ENCODE measurements at places on chromosomes 16 and 17.
A peak's percentile ranks its signal among the peaks of the same experiment; 100 is the strongest.

GRCh38 chr16:49464877-49465504 is 91.4 kb downstream of the C16orf78 start:
- no peak for DNase-seq

DNA sequence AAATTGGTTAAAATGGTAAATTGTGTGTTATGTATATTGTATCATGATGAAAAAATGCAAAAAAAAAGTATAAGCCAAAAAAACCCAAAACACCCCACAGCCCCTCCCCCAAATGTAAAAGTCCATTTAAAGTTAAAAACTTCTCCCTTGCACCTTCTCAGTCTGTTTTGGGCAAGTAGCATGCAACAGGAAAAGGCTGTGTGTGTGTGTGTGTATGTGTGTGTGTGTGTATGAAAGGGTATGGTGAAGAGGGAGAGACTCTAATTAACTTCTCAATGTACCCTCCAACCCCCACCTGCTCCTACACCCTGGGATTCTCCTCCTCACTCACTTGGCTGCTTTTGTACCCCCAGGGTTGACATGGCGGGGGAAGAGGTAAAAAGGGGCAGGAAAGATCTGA is 9.2 kb upstream of the GGT6 start:
- DNase-seq, result no peak

- peak; percentile 43 for DNase-seq
Observed at GRCh38 chr17:63984651-63985386, 12.1 kb upstream of the SCN4A start.

GRCh38 chr17:49117587-49118230 is 14.9 kb upstream of the B4GALNT2 start:
- DNase-seq, result no peak

DNA sequence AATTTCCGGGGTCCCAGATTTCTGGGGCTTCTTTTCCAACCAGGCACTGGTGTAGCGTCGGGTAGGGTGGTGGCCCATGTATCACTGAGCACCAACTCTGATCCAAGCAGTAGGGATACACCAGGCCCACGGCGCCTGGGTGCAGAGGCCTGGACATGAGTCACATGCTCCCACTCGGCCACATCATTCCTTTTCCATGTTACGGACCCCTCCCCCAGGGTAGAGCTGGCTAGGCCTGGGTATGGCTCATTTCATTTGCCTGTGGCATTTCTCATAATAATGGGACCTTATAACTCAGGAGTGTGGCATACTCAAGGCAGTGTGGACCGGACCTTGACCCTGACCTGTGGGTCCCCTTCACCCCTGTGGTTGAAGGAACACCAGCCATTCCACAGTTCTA is 18.0 kb upstream of the NDRG4 start:
- no peak for DNase-seq

GRCh38 chr16:48358419-48358818 is 26.8 kb downstream of the SIAH1 start:
- no peak for DNase-seq

- no peak for DNase-seq
Observed at GRCh38 chr17:4534928-4535666, 20.1 kb downstream of the MYBBP1A start.

GRCh38 chr17:13797863-13798262 is 196.1 kb upstream of the HS3ST3A1 start:
- no peak for DNase-seq

- no peak for DNase-seq
Observed at GRCh38 chr17:76845541-76846017, 22.6 kb upstream of the MGAT5B start.

- DNase-seq, result no peak
Observed at GRCh38 chr16:85913141-85913601, 14.2 kb downstream of the IRF8 start.

- DNase-seq, result no peak
Observed at GRCh38 chr16:24986512-24987303, 28.5 kb downstream of the ARHGAP17 start.

GRCh38 chr16:16015849-16016248 is 66.4 kb downstream of the ABCC1 start:
- no peak for DNase-seq

DNA sequence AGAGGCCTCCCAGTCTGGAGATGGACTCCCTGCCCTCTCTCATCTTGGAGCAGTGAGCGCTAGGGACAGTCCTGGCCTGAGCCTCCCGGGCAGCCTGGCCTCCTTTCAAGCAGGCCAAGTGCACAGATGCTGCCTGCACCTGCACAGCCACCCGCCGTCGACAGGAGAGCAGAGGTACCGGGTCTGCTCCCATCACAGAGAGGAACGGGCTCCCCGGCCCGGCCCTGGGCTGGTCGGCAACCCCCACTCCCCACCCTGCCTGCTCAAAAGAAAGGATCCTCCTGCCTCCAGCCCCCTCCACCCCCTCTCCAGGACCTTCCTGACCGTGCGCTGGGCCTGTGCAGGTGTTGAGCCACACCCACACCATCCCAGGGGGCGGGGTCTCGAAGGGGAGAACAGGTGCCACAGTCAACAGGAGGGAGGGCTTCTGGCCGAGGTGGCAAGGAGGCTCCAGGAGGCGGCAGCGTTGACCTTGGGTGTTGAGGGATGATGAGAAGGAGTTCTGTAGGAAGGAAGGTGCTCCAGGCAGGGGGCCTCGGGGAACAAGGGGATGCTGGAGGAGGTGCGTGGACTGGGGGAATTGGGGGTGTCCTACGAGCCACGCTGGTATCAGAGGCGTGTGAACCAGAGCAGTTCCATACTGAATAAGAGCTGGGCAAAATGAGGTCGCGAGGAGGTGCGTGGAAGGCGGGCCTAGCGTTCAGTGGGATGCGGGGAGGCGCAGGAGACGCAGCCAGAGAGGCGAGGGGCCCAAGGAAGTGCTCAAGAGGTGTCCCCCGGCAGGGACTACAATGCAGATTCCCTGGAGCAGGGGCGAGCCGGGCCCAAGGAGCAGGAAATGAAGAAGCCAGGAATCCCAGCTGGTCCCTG is 967 bp upstream of the CDH15 start:
- DNase-seq, result no peak

GRCh38 chr17:77494664-77495435 is 354.1 kb downstream of the SEC14L1 start:
- DNase-seq, result peak; percentile 48

DNA sequence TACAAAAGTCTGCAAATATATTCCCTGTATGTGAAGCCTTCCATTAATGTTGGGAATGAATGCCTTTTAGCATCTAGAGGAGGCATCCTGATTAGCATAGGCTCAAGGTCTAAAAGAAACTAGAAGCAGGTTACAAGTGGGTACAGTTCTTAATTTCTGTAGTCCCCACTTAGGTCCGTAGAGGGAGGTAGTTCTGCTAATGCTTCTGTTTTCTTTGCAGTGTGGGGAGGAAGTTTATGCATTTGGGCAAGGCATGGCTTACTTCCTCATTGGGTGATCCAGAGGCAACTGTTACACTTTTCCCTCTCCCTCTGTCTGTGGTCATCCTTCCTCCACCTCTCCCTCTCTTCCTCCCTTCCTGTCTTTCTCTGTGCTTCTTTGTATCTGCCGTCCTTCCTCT is 108.4 kb upstream of the ZKSCAN2 start:
- DNase-seq, result no peak

- DNase-seq, result no peak
Observed at GRCh38 chr17:64147110-64148016, 17.4 kb upstream of the ERN1 start.

DNA sequence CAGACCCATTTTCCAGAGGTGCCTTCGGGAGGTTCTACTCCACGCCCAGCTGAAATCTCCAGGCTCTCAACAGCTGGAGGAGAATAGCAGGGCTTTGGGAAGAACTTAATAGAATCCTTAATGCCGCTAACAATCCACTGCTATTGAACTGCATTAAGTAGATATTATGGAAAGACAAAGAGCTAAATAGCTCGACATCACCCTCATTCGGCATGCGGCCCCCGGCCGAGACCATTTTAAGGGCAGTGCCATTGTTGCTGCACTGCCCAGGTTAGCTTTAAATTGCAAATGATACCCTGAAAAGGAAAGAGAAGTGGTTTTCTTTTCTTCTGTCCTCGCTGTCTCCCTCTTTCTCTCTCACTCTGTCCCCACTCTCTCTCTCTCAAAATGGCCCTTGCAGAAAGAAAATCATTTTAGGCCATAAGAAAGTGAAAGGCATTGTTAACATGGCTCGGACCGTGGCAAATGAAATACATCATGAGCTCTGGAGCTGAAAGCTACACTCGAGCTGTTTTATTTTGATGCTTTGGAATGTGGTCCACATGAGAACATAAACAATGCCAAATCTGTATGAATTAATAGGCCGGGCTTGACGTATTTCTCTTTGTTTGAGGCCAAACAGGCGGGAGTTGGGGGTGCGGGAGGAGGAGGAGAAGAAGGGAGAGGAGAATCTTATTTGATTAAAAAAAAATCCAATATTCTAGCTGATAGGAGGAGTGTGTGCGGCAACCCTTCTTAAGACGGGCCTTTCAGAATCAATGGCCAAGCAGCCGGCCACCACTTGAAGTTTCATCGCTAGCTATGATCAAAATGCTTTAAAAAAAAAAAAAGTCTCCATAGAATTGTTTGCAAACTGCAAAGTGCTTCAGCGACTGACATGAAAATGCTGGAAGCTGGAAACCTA is 298.8 kb upstream of the IRX3 start:
- DNase-seq, result no peak

GRCh38 chr17:42680331-42680808 is 1.3 kb downstream of the CCR10 start:
- DNase-seq, result no peak

DNA sequence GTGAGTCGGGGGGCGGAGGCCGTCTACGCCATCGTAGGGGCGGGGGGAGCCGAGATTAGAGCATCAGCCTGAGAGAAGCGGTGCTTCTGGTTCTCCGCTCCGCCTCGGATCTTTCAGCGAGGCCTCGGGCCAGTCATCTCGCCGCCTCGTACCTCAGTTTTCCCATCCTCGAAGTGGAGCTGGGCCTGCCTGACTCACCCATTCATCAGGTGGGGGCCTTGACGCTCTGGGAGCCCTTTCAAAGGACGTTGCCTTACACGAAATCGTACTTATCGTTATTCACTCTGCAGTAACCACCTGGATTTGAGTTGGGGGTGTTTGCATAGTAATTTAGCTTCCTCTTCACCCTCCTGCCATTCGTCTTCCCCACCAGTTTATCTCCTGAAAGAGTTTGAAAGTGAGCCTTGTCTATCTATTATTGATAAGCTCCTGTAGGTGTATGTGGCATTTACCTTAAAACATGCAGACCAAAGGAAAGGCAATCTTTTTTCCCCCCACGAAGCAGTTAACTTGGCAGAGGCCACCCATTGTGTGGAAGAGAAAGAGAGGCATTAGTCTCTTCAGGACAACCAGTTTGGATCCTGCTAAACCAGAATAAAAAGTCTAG is 674 bp downstream of the TAF15 start:
- no peak for DNase-seq

DNA sequence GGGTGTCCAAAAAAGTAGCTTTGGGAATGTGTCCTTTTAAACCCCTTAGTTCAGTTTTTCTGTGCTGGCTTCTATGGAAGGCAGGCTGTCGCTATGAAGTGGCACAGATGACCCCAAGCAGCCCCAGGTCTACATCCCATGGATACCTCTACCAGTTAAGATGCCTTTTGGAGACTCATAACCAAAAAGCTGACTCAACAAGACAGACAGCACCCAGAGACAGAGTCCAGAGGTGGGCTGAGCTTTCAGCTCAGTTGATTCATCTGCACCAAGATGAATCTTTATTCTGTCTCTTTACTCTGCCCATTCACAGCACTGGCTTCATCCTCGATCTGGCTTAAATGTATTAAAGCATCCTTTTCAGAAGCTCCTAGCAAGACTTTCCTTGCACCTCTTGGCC is 29.8 kb upstream of the RBBP6 start:
- DNase-seq, result no peak

DNA sequence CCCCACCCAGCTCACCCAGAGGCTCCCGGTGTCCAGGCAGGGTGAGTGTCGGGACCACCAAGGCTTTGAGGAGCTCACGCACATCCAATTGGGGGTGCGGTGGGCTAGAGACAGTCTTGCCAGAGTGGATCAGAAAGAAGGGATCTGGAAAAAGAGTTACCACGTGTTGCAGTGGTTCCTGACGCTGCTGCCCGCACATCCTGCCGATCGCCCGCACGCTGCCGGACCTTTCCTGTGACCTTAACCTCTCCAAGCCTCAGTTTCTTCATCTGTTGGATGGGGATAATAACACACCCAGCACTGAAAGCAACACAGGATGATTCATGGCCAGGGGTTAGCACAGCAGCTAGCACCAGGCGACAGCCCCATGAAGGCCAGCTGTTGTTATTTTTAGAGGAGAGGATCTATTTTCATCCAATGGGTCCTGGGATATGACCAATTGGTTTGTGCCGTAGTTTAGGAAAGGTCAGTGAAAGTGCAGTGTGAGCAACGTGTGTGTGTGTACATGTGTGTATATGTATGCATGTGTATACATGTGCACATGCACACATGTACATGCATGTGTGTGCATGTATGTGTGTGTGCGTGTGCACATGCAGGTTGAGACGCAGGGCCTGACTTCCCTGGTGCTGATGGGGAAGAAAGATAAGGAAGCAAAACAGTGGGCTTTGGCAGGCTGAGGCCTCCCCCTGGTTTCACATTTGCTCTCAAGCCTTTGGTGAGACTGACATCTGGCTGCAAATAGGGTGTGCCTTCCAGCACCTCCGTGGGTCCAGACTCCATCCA is 2.5 kb downstream of the ITGAX start:
- DNase-seq, result no peak

- no peak for DNase-seq
Observed at GRCh38 chr17:78414178-78415162, 36.0 kb downstream of the PGS1 start.

DNA sequence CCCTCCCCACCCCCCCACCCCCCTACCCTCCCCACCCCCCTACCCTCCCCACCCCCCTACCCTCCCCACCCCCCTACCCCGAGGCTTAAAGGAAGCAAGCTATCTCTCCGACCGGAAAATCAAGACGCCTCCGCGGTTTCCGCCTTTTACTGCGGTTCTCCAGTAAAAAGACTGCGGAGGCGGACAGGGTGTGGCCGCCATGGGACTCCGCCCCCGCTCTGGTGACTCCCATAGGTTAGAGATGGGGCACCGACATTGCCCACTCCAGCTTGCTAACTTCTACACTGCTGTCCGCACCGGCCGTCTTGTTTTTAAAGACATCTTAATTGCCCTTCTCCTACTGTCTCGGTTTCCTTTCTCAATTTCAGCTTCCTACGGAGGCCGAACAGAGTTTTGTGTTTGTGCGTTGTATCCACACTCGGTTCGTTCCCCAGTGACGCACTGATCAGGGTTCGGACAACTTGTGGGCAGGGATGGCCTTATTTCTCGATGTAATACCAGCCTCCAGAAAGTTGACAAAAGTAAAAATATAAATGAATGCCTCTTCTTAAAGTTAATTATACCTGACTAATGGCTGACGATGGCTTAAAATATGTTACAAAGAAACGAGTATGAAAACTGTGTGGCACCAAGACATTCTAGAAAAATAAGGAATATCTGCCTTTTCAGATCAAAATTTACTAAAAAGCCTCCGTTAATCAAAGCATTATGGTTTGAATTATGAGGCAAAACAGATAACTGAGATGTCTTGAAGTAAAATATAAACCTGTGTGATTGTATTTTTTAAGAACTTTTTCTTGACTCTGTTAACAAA is 1.1 kb upstream of the ZNF200 start:
- DNase-seq, result no peak

Measured in activated CD8-positive, alpha-beta memory T cell treated with anti-CD3 and anti-CD28 coated beads for 4 hours (primary cell).